ENCODE measurements at places on chromosomes 5 and 9.
A peak's percentile ranks its signal among the peaks of the same experiment; 100 is the strongest.

GRCh38 chr5:56464935-56465768 lies 232.0 kb upstream of the ANKRD55 start:
- no peak for DNase-seq

GRCh38 chr5:9622971-9623421 lies 7.2 kb downstream of the TAS2R1 start:
- no peak for DNase-seq

DNA sequence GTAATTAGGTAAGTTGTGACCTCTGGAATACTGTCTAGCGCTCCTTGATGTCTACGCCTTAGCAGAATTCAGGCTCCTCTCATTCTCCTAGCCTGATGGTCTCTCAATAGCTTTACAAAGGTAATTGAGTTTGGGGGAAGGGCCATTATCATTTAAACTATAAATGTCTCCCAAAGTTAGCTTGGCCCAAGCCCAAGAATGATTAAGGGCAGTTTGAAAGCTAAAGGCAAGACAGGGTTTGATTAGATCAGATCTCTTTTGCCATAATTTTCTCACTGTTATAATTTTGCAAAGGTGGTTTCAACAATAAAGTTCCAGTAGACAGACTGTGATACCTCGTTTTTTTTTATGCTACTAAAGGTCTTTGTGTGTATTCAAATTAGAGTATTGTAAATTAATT lies 3.7 kb upstream of the SLC30A5 start:
- no peak for DNase-seq

DNA sequence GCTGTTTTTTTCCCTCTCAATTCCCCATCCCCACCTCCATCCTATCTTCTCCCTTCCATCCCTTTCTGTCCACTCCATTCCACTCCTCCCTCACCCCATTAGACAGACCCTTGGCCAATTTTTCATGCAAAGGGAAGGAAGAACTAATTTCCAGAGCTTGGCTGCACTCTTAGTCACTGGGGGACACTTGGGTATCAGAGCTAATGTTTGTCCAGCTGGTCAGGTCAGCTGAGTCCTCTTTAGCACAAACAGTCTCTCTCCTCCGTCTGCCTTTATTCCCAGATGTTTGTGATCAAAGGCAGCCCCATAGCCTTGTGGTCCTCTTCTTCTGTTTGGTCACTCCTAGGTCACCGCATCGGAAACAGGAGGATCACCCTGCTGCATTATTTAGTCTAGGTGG lies 148.5 kb downstream of the NMUR2 start:
- DNase-seq: no peak

GRCh38 chr9:125782718-125783117 lies 35.5 kb downstream of the PBX3 start:
- no peak for DNase-seq

GRCh38 chr5:146076028-146076427 lies 29.3 kb downstream of the PLAC8L1 start:
- DNase-seq: no peak

DNA sequence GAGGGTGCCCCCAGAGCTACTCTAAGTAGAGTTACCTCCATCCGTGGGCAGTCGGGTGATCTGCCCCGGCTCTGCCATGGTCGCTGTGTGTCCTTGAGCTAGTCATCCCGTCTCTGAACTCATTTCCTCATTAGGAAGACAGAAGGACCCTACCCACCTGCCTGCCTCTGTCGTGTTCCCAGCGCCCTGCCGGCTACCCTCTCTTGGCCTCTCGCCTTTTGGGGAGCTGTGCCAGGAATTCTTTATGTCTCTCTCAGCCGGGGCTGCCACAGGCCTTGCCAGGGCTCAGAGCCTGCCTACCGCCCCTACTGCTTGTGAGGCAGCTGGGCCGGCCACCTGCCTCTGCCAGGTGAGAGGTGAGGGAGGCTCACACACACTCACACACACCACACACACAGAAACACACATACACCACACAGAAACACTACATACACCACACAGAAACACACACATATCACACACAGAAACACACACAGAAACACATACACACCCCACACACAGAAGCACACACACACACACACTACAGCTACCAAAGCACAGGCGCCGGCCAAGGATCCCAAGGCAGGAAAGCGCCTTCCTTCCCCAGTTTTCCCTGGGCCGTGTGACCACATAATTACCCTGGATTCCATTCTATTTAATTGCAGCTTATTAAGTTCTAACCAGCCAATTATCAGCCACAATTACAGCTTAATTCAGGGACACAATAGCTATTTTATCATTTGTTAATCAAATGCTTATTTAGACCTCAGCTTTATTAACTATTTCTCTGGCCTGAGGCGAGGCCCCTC lies 41.7 kb downstream of the UNC5A start:
- DNase-seq: no peak

DNA sequence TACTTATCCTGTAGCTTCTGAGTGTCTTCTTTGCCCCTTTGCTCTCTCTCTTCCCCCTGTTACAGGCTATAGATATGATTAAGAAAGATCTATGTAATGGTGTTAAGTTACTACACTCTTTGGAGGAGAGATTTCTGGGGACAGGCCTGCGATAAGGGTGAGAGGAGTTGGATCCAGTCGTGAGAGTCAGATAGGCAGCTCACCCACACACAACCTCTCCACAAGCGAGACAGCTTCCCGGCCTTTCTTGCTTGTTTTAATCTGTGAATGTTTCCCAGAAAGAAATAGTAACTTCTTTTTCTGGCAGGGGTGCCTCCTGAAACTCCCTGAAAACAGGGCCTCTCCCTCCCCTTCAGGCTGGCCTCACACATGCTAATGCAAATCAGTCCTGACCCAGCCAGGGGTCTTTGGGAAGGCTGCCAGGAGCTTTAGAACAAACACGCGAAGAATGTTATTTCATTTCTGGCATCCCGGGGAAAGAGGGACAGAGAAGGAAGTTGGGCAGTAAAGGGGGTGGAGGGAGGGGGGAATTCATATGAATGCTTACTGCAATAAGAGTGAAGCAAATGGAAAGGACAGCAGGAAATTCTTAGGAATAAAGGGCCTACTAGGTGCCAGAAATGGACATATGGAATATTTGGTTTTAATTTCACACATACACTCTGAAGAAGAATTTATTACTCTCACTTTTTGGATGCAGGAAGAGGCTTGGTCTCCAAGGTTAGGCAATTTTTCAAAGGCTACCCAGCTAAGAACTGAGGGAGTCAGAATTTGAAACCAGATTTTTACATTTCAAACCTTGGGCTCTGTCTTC lies 215.8 kb upstream of the TRIM32 start:
- DNase-seq: peak; percentile 90

DNA sequence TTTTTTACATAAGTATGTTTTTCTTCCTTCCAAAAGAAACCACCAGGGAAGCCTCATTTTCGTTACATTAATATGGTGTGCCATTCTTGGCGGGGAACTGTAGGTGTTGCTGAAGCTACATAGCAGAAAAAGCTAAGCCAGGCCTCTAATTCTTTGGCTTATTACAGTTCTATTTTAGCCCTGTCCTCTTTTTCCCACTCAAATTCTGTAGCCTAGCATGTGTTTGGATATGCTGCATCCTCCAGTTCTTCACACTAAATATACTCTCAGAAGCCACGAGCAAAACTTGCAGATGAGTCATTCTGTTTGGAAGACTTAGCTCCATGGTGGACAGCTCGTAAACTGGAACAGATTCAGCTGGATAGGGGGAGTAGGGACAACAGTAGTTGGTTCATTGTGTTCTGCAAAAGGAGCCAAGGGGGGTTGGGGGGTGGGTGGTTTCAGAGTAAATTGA lies 369.4 kb downstream of the TMEM161B start:
- no peak for DNase-seq
